Kidney epithelial cell (primary cell): ENCODE measurements at places on chromosomes 3 and 15. TPM values are rescaled to one million over a fixed set of nuclear protein-coding genes. Genes with fewer than 3 reads are reported as not detected.

ANKRD63 gene
- not detected in 2 replicates for total RNA-seq

SLC6A20 gene
- total RNA-seq = 0.75 and 1.4 TPM in 2 replicates

IQCF5 gene
- not detected in 2 replicates for total RNA-seq

CPLX3 gene
- total RNA-seq = not detected in 2 replicates

SUSD5 gene
- 1.4 and 2.0 TPM in 2 replicates for total RNA-seq

PTX3 gene
- 24.4 and 31.1 TPM in 2 replicates for total RNA-seq

PGBD4 gene
- 0.71 and 0.96 TPM in 2 replicates for total RNA-seq

RHOV gene
- 2.0 and 3.6 TPM in 2 replicates for total RNA-seq

RARB gene
- total RNA-seq = 1.8 and 3.6 TPM in 2 replicates

RHO gene
- total RNA-seq = not detected in 2 replicates

NTRK3 gene
- total RNA-seq = 0.34 TPM in 1 of 2 replicates, not detected in the other

IL17RB gene
- 0.04 and 0.27 TPM in 2 replicates for total RNA-seq

THBS1 gene
- total RNA-seq = 67.3 and 84.0 TPM in 2 replicates

CFAP100 gene
- not detected in 2 replicates for total RNA-seq

NR2F2 gene
- 19.1 and 22.9 TPM in 2 replicates for total RNA-seq

CCDC50 gene
- total RNA-seq = 160 and 178 TPM in 2 replicates

ECE2 gene
- total RNA-seq = not detected in 2 replicates

COX17 gene
- 17.9 and 27.4 TPM in 2 replicates for total RNA-seq

NEDD4 gene
- 26.8 and 28.0 TPM in 2 replicates for total RNA-seq

AGBL1 gene
- total RNA-seq = not detected in 2 replicates

OCA2 gene
- under 0.01 and 0.29 TPM in 2 replicates for total RNA-seq

DCBLD2 gene
- total RNA-seq = 553 and 624 TPM in 2 replicates

TRPM1 gene
- total RNA-seq = 1.2 TPM in 1 of 2 replicates, not detected in the other

P2RY12 gene
- not detected in 2 replicates for total RNA-seq

ABHD2 gene
- 39.7 and 62.7 TPM in 2 replicates for total RNA-seq

CFAP20DC gene
- total RNA-seq = 8.2 and 8.6 TPM in 2 replicates

MUSTN1 gene
- not detected in 2 replicates for total RNA-seq

SCN11A gene
- total RNA-seq = 0.04 and 0.27 TPM in 2 replicates

SERPINI2 gene
- total RNA-seq = not detected in 2 replicates

ZNF385D gene
- not detected in 2 replicates for total RNA-seq

PLCH1 gene
- total RNA-seq = 2.9 and 3.3 TPM in 2 replicates

HYAL1 gene
- total RNA-seq = 0.14 TPM in 1 of 2 replicates, not detected in the other

C3orf85 gene
- total RNA-seq = not detected in 2 replicates

HESX1 gene
- total RNA-seq = 2.9 and 3.8 TPM in 2 replicates

SERINC4 gene
- 0.46 TPM in 1 of 2 replicates, not detected in the other for total RNA-seq

CKMT1A gene
- 6.5 and 8.8 TPM in 2 replicates for total RNA-seq

TOP2B gene
- 82.2 and 104 TPM in 2 replicates for total RNA-seq

DLL4 gene
- total RNA-seq = 0.50 and 0.82 TPM in 2 replicates

FMN1 gene
- 3.9 and 4.5 TPM in 2 replicates for total RNA-seq

CACNA2D2 gene
- 0.21 and 0.55 TPM in 2 replicates for total RNA-seq

C3orf62 gene
- 1.1 and 1.5 TPM in 2 replicates for total RNA-seq

DUOXA2 gene
- total RNA-seq = not detected in 2 replicates

IL17RE gene
- total RNA-seq = 2.8 and 3.6 TPM in 2 replicates

SEMA7A gene
- 289 and 322 TPM in 2 replicates for total RNA-seq

MASP1 gene
- total RNA-seq = 0.48 TPM in 1 of 2 replicates, not detected in the other

ZNF662 gene
- 4.1 and 5.3 TPM in 2 replicates for total RNA-seq

SEMA5B gene
- 0.21 TPM in 1 of 2 replicates, not detected in the other for total RNA-seq

OXSR1 gene
- 38.1 and 41.9 TPM in 2 replicates for total RNA-seq

ACKR2 gene
- total RNA-seq = 6.2 and 6.4 TPM in 2 replicates

FEZF2 gene
- total RNA-seq = not detected in 2 replicates

WDR72 gene
- total RNA-seq = 0.38 and 0.62 TPM in 2 replicates

CEMIP gene
- total RNA-seq = under 0.01 and 0.07 TPM in 2 replicates

MUC4 gene
- 6.9 and 10.4 TPM in 2 replicates for total RNA-seq

STAC gene
- 15.3 and 17.5 TPM in 2 replicates for total RNA-seq
